ENCODE measurements at places on chromosomes 5 and 9.
A peak's percentile ranks its signal among the peaks of the same experiment; 100 is the strongest.

DNA sequence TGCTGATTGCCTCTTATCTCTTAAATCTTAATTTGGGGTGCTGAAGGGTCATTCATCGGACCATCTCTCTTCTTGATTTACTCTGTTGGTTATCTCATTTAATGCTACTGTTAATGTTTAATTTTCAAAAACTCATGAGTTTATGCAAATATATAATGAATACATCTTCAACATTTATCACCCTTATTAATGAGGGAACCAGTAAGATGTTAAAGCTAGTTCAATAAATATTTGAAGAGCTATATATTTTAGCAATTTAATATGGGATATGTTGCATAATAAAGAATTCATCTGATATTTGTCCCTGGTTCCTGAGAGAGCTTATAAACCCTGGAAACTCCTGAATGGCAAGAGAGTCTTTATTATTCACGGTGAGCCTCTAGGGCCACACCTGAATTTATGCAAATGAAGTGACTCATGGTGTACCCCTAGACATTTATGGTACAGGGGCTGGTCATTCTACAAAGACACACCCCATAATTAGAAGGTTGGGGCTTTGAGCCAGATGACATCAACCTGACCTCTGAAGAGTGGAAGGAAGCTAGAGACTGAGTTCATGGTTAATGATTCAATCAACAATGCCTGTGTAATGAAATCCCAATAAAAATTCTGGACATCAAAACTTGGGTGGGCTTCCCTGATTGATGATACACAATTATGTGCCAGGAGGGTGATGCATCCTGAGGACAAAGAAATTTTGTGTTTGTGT, 339.5 kb upstream of the ZNF608 start:
- no peak for DNase-seq

DNA sequence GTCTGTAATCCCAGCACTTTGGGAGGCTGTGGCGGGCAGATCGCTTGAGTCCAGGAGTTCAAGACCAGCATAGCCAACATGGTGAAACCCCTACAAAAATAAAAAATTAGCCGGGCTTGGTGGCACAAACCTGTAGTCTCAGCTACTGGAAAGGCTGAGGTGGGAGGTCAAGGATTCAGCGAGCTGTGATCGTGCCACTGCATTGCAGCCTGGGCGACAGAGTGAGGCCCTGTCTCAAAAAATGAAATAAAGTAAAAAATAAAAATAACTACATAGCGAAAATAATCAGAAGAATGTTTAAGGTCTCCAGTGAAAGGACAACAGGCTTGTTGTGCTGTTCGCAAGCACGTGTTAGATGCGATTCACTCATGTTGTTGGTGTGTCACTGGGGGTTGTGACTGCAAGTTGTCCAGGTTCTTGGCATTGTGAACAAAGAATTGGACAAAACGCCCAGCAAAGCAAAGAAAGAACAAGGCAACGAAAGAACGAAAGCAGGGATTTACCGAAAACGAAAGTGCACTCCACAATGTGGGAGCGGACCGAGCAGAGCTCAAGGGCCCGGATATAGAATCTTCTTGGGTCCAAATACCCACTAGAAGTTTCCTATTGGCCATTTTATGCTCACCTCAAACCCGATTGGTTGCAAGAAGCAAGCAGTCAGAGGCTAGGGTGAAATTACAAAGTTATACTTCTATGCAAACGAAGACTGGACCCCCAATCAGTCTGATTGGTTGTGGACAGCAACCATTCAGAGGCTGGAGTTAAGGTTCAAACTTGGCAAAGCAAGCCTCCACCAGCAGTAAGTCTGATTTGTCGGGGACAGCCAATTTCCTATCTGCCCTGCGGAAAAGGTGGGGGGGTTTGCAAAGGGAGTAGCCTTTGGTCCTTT, 844 bp upstream of the MCCC2 start:
- no peak for DNase-seq

DNA sequence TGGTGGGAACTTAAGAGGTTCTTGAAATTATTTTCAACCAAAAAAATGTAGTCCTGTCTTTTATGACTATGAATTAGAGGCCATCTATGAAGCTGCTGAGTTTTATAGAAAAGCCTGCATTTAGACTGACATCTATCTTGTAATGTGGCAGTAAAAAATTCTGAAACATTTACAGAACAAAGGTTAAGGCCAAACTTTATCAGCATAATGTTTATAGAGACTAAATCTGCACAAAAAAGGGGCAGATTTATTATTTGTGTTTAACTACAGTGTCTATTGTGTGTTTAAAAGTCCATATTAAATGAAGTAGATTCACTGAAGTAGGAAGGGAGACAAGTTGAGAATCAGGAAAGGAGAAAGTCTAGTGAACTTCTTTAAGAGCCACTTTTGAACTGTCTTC, 37.3 kb upstream of the ANKRD34B start:
- no peak for DNase-seq

GRCh38 chr5:58641533-58641932, 58.7 kb downstream of the RAB3C start:
- no peak for DNase-seq

GRCh38 chr5:42888771-42889170, 77.1 kb upstream of the SELENOP start:
- no peak for DNase-seq

GRCh38 chr5:179495906-179496455, 54.4 kb upstream of the RUFY1 start:
- DNase-seq, result no peak

DNA sequence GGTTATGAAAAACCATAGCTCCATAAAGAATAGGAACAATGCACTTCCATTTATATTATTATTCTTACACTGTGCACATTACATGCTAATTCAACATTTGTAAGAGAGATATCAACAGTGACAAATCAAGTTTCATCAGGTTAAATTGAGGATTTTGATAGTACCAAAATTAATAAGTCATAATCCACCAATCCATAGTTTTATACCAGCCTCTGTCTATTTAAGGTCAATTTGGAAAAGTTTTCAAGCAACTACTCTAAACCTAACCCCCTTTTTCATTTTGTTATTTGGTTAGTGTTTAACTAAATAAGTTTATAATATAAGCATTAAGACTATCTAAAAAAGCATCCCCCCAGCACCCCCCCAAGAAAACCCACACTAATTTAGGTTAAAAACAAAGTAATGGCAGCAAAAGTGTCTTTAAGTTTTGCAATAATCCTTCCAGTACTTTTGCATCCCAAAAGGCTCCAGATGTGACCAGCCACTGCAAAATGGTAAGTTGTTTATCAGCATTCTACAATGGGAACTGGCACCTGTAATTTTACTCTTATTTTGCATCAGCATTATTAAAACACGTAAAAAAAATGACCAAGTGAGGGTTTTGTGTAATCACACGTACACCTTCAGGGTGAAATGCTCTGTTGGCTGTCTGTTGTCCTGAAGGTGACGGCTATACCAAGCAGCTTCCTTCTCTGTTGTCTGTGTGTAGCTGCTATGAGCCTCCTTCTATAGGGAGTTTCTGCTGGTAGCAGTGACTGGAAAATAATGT, 36.8 kb upstream of the SSBP2 start:
- DNase-seq, result peak; percentile 58

GRCh38 chr5:158819840-158820620, 279.7 kb downstream of the EBF1 start:
- DNase-seq, result peak; percentile 43

- no peak for DNase-seq
Measured at GRCh38 chr5:125134216-125135081, 388.0 kb upstream of the ZNF608 start.

- no peak for DNase-seq
Measured at GRCh38 chr9:115400796-115401195, 282.8 kb upstream of the TNC start.
